ENCODE measurements at places on chromosomes 12 and 14.

GRCh38 chr12:51901121-51901817 lies 6.0 kb upstream of the ACVRL1 start:
- DNase-seq: no peak

DNA sequence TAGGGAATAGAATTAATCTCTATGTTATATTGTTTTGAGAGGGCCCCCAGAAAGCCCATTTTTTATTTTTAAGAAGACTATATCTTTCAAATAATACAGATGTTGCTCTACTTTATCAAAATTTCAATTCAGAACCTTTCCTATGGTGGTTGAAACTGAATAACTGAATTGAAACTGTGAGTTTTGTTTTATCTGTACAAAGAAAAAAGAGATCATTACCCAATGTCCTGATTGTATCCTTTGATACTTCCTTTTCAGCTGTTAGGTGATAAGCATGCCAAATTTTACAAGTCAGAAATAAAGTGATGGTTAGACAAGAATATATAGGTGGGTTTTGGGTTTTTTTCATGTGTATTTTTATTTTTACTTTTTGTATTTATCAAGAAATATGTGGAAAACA lies 1293.1 kb upstream of the USP15 start:
- DNase-seq: no peak

DNA sequence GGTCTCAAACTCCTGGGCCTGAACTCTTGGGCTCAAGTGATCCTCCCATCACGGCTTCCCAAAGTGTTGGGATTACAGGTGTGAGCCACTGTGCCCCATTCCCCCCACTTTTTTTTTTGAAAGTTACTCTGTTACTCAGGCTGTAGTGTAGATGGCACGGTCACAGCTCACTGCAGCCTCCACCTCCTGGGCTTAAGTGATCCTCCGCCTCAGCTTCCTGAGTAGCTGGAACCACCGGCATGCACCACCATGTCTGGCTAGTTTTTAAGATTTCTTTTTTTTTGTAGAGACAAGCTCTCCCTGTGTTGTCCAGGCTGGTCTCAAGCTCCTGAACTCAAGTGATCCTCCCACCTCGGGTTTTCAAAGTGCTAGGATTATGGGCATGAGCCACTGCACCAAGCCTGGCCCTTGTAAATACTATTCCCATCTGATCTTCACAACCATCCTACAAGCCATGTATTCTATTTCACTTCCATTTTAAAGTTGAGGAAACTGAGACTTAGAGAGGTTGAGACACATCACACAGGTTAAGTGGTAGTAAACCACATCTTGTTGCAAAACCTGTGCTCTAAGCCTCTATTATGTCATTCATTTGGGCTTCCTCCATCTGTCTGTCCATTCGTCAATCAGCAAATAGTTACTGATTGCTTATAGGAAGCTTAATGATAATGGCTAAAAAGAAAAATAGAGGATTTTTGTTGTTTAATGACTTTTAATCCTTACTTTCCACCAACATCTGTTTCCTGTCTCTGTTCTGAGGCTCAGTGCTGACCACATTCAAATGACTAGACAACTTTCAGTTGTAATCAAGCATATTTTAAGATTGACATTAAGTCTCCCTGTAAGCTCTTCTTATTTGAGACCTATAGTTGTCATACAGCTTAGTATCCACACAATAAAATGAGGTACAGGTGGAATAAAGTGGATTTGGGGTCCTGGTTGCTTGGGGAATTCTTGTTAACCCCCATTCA lies 9.2 kb downstream of the ASCL4 start:
- DNase-seq: no peak

GRCh38 chr14:73785336-73785833 lies 66.2 kb upstream of the PTGR2 start:
- no peak for DNase-seq

GRCh38 chr14:94382716-94383596 lies 5.4 kb downstream of the SERPINA1 start:
- no peak for DNase-seq

DNA sequence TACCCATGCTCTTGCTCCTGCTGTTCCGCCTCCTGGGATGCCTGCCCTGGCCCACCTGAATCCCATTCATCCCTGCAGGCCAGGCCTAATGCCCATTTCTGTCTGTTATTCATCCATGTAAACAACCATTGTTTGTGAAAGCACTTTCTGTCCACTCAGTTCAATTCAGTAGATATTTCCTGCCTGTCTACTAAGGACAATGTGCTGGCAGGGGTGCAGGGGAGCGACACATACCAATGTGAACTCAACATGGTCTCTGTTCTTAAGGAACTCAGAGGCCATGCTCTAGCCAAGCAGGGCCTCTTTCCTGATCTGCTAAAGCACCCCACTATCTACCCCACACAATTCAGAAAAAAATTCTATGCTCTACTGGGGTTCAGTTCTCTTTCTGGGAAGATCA lies 88.5 kb upstream of the ZFP36L1 start:
- no peak for DNase-seq

GRCh38 chr12:9948606-9949296 lies 16.6 kb upstream of the CLEC2A start:
- DNase-seq: no peak

DNA sequence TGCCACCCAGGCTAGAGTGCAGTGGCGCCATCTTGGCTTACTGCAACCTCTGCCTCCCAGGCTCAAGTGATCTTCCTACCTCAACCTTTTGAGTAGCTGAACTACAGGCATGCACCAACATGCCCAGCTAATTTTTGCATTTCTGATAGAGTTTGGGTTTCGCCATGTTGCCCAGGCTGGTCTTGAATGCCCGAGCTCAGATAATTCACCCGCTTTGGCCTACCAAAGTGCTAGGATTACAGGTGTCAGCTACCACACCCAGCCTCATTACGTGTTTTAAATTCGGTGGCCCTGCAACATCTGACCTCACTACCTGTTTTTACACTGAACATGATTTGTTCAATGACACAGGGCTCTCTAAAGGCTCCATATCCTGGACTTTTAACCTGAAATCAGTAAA lies 22.9 kb upstream of the RDH16 start:
- DNase-seq: no peak

GRCh38 chr14:81529391-81529790 lies 4.3 kb downstream of the SEL1L start:
- DNase-seq: no peak

- DNase-seq: no peak
Observed at GRCh38 chr12:17853054-17853453, 236.9 kb downstream of the RERGL start.

- DNase-seq: no peak
Observed at GRCh38 chr12:113190761-113191160, 5.2 kb downstream of the RITA1 start.

DNA sequence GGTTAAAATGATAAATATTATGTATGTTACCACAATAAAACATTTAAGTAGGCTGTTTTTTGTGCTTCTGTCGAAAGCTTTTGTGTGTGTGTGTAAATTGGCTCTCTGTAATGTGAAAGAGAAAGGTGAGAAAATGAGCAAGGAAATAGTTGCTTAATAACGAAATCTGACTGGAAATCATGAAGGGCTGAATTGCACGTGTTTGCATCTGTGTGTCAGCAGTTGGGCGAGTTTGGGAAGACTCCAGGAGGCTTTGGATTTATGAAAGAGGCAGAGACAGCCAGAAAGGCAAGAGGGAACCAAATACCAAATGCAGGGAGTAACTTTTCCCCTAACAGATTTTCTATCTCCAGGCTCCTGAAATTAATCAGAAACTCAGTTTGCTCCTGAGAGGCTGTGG lies 47.2 kb upstream of the PLEKHG3 start:
- no peak for DNase-seq

DNA sequence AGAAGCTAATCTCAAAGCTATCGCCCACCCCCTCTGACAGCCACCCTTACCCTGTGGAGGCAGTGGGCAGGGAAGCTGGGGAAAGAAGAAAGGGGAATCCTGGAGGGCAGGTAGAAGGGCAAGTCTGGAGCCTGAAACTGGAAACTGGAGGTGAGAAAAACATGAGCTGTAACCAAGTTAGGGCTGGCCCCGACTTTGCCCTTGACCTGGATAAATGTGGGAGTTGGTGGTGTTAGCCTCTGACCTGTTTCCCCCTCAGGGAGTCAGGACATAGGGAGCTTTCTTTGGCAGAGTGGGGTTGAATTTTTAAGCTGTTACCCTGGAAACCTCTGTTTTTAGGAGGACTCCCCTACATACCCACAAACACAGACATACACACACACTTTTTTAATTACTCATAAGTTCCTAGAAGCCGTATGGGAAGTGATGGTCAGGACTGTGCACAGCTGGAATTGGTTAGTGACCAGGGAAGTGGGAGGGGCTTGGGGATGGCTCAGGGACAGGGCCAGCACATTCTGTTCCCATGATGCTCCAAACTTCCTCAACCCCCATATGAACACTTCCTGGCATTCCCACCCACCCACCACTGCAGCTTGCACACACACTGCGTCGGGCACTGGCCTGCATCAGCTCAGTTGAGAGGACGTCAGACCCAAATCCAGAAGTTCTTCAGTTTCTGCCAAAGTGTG lies 5.0 kb upstream of the MMP19 start:
- no peak for DNase-seq

DNA sequence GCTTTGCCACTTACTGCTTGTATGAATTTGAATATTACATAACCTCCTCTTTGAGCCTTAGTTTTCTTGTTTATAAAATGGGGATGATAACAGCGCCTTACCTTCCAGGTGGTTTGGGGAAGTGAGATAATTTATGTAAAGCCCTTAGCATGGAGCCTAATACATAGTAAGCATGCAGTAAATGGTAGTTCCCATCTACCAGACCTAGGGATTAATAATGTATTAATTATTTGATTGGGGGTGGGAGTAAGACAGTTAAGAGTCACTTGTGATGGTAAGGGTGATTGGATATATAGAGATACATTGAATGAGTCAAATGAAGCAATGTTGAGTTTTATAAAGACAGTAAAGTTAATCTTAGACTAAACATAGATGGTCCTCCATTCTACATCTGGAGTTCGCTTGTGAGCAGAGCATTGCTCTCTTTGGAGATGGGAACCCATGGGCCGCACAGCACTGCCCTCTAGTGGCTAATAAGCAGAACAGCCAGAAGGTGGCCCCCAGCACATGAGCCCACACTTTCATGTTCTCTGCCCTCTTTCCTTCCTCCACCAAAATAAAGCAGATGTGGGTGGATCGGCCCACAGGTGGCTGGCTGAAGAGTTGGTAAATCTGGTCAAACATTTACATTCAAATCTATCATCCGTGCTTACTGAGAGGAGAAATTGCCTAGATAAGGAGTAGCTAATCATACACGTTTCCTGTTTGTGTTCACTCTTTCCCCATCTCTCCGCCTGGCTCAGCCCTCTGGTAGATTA lies 26.5 kb upstream of the TAMALIN start:
- peak; percentile 53 for DNase-seq

DNA sequence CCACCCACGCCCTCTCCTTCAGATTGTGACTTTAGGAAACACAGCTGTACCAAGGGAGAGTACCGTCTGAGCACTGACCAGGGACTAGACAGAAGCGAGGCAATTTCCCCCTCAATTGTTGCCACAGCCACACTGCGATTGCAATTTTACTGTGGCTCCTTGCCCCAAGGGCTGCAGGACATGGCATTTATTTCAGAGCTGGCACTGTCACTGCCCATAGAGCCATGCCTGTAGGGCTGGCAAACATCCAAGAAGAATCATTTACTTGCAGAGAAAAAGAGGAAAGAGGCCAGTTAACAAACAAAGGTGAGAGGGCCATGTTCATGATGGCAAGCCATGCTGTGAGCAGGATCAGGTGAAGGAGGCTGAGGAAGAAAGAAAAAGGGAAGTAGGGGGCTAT lies 129.6 kb downstream of the EMP1 start:
- no peak for DNase-seq

DNA sequence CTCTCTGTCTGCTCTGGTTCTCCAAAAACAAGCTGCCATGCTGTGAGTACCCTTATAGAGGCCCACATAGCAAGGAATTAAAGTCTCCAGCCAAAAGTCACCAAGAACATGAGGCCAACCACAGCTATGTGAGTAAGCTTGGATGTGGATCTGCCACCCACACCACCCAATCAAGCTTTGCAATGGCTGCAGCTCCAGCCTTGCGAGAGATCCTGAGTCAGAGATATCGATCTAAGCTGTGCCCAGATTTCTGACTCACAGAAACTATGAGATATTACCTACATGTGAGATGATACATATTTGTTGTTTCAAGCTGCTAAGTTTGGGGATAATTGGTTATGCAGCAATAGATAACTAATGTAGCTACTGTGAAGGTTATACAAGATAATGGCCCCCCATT lies 15.5 kb upstream of the TMEM233 start:
- no peak for DNase-seq

GRCh38 chr12:104057771-104058197 lies 6.5 kb upstream of the HCFC2 start:
- DNase-seq: no peak

- no peak for DNase-seq
Observed at GRCh38 chr12:5444520-5444919, 12.6 kb downstream of the NTF3 start.

DNA sequence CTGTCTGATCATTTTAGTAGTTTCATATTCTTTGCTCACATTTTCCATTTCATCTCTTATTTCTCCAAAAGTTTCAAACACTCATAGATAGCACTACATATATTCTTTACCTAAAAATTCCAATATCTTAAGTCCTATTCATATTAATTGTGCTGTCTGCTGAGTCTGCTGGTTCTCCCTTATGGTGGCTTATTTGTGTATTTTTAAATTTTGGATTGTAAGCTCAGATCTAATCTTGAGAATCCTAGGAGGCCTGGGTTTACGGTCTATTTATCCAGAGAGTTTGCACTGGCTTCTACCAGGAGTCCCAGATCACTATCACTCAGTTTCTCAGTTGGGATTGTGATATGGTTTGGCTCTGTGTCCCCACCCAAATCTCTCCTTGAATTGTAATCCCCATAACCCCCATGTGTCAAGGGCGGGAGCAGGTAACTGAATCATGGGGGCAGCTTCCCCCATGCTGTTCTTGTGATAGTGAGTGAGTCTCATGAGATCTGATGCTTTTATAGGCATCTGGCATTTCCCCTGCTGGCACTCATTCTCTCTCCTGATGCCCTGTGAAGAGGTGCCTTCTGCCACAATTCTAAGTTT lies 10.2 kb downstream of the NT5DC3 start:
- no peak for DNase-seq

GRCh38 chr14:97411938-97412612 lies 614.9 kb downstream of the VRK1 start:
- no peak for DNase-seq

DNA sequence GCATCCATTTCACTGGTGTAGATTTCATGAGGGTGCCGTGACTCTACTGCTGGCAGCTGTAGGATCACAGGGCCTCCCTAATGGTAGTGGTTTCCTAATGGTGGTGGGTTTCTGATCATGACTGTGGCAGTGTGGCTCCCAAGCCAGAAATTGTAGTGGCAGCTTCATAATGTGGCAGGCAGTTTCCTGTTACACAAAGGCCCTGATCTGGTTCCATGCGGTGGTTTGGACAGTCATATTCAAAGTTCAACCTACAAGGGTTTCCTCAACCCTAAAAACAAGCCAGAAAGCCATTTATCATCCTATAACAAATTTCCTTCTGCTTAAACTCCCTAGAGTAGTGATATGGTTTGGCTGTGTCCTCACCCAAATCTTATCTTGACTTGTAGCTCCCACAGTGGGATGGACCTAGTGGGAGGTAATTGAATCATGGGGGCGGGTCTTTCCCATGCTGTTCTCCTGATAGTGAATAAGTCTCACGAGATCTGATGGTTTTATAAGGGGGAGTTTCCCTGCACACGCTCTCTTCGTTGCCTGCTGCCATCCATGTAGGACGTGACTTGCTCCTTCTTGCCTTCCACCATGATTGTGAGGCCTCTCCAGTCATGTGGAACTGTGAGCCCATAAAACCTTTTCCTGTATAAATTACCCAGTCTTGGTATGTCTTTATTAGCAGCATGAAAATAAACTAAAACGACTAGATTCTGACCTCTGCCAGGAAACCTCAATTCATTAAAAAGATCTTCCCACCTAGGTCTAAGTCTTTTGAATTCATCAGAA lies 257.1 kb downstream of the EFCAB11 start:
- no peak for DNase-seq

- no peak for DNase-seq
Observed at GRCh38 chr12:112842441-112842840, 50.9 kb downstream of the RPH3A start.

Measured in effector CD8-positive, alpha-beta T cell (primary cell).